ENCODE measurements at places on chromosomes 4 and X.

GRCh38 chr4:134762053-134762452 is 560.5 kb upstream of the PABPC4L start:
- DNase-seq: no peak

DNA sequence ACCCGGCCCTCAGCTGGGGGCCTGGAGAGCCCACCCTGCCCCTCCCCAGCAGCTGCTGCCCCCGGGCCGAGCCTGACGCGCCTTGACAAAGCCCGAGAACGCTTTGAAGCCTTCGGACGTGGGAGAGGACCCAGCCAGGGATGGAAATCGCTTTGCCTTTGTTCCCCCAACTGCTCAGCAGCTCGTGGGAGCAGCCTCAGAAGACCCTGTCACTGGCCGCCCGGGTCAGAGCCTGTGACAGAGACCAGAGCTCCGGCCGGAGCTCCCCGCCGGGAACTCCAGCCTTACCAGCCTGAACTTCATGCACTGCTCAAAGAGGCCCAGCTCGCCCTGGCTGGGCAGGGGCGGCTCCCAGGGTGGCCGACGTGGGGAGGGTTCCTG is 2.6 kb upstream of the SLC6A8 start:
- DNase-seq: peak; percentile 2

GRCh38 chrX:149829751-149830191 is 48.0 kb downstream of the MAGEA9 start:
- DNase-seq: no peak

GRCh38 chrX:121106484-121107235 is 59.2 kb downstream of the GLUD2 start:
- no peak for DNase-seq

DNA sequence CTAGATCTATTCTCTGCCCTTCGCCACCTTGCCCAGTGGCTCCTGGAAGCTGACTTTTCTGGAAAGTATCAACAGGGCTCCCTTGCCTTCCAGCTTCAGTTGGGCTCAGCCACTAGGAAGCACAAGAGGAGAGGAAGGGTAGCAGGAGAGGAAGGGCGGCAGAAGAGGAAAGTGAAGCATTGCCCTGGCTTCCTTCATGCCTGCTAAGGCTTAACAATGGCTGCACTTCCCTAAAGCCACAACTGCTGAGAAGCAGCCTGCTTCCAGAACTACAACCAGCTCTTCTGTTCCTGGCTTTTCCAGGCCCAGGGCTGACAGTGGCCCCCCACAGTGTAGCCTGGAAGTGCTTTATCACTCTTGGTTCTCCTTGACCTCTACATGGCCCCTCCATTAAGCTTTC is 29.1 kb upstream of the PGM2 start:
- no peak for DNase-seq

GRCh38 chr4:113659127-113659526 is 102.4 kb downstream of the CAMK2D start:
- no peak for DNase-seq

DNA sequence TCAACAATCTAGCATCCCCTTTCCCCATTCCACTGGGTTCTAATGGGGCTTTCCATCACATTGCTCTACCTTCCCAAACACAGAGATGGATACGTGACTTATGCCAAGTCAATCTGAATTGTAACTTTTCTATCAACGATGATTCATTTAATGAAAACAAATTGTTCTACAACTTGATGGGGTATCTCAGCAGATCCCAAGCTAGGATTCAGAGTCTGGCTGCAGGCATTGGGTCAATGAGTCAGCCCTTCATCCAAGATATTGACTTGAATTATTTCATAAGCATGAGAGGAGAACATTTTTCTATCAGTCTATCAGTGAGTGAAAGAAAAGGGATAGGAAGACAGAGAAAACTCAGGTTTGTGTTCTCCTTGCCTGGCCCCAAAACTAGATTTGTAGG is 15.0 kb upstream of the HPGDS start:
- DNase-seq: no peak

DNA sequence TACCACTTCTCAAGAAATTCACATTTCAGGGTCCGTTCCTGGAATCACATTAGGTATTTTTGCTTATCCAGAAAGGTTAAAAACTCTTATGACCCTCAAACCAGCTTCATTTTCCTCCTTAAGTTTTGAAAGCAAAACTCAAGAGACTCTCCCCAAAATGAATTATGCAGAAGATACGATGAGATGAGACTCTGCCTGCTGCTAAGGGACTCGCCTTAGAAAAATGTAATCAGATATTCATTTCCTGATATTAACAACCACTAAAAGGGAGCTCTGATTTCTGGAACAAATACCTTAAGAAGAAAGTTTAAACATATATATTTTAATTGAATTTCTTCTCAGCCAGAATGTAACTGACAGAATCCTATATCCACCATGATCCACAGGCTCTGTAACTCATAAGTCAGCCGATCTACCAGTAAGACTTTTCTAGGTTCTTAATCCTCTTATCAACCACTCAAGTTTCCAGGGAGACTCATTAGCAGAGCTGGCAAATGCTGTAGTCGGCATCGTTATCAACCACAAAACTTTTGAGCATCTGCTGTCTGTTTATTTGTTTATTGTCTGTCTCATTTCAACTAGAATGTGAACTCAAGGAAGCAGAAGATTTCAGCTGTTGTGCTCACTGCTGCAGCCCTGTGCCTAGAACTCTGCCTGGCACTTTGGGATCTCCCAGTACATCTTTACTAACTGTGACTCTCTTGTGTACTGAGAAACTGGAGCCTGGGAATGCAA is 112.5 kb downstream of the LDB2 start:
- no peak for DNase-seq

DNA sequence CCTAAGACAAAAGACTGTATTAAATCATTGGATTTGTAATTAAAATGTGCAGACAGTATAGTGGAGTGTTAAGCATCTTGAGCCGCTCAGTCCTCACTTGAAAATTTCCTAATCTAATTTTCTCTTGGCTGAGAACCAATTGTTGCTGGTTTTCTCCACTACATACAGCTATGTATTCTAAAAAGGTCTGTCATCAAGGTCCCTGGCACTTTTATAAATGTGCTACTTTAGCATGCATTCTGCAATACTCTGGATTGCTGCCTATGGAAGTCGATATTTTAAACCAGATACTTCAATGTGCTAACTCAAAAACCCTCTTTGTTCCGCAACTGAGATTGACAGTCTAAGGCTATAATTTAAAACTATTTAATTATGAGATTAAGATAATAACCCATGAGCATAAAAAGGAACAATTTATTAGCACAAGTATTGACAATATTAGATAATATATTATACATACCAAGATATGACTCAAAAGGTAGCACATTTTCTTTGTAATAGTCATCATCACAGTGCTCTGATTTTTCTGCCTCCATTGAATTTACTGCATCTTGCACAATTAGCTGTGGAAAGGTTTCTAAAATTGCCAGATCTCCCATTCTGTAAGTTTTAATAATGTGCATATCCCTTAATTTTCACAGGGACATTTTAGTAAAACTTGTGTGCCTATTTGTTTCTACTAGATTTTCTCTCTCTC is 815.1 kb downstream of the ADGRL3 start:
- DNase-seq: no peak

DNA sequence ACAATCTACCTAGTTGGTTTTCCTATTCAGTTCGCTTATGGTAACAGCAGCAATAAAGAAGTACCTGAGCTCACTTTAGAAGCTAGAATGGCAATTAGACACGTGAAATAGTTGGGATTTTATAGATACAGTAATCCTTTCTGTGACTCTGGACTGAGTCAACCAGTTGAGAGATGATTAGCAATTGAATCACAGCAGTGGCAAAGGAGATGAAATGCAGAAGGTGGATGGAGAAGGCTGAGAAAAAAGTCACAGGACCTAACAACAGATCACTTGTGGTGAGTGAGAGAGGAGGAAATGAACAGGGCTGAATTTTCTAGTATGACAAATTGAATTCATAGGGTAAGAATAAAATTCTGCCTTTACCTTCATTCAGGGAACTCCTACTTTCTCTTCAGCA is 197.1 kb upstream of the MAGEB18 start:
- no peak for DNase-seq

- no peak for DNase-seq
These were observed 96.1 kb downstream of the AFF1 start for GRCh38 chr4:87030755-87031441.

- no peak for DNase-seq
These were observed 683.5 kb upstream of the GRIA3 start for GRCh38 chrX:122500556-122500955.

- DNase-seq: no peak
These were observed 269.3 kb downstream of the STIM2 start for GRCh38 chr4:27129871-27130366.

- DNase-seq: no peak
These were observed 7.3 kb upstream of the NSG1 start for GRCh38 chr4:4379540-4380087.

- no peak for DNase-seq
These were observed 212.4 kb upstream of the PACRGL start for GRCh38 chr4:20487852-20488251.

DNA sequence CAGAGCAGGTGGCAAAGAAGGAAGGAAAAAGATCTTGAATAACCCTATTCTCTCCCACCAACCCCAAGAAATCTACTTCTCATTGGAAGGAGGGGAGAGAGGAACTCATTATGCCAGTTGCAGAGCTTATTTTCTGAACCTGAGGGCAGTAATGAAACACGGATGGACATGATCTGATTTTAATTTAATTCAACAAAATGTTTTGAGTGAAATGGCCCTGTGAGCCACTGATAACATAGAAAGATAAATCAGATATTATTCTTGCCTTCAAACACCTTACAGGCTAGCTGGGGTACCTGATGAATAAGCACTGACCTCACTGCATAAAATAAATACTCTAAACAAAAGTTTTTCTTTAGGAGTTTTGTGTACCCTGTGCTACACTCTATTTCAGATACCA is 30.3 kb downstream of the DAPP1 start:
- DNase-seq: no peak

DNA sequence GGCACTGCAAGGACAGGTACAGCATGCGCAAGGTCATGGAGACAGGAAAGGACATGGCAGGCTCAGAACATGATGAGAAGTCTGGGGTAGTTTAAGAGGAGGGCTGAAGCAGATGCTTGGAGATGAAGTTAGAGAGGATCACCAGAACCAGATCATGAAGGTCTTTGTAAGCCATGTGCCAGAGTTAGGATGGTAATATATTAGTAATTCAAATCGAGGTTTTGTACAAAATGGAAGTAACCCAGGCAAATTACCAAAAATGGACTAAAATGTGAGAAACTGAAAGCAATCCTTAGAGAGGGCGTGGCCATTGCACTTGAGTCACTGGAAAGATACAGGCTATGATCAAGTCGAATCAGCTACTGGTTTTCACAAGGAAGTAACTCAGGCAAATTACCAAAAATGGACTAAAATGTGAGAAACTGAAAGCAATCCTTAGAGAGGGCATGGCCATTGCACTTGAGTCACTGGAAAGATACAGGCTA is 13.5 kb downstream of the RXFP1 start:
- no peak for DNase-seq

- DNase-seq: no peak
These were observed 190.1 kb upstream of the GPRIN3 start for GRCh38 chr4:89497517-89498308.

- DNase-seq: no peak
These were observed 225.2 kb upstream of the PPP1R2C start for GRCh38 chrX:43003204-43003565.

DNA sequence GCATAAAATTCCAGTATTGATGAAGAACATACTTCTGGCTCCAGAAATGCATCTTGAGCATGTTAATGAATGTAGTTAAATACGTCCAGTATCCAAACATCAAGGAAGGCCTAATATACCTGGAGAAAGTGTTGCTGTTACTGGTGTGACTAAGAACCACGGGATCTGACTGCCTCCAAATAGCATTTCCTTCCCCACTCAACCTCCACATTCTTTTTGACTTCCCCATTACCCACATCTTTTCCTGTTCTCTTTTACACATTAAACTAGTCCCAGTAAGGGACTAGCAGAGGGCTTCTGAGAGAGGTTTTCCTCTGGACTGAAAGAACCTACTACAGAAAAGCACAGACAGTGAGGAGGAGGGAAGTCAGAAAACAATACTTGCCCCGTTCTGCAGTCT is 482.8 kb upstream of the HTR2C start:
- no peak for DNase-seq

- DNase-seq: no peak
These were observed 136.2 kb downstream of the TBC1D19 start for GRCh38 chr4:26719954-26720552.

DNA sequence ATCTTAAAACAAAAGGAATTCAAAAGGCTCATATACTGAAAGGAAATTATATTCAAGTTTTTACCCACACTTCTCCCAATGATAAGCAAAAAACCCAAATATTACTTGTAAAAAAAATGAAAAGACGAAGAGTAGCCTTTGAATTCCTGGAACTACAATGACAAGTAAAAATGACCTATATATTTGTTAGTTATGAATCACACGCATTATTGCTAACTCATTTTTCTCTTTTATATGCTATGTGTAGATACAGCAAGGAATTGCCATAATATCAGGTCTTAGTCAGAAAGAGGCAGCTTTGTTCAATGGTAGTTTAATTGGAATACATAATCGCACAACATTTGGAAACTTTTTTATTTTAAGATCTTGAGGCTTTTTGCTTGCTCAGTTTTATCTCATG is 22.7 kb upstream of the ASB5 start:
- DNase-seq: no peak

GRCh38 chrX:137044893-137045292 is 11.1 kb upstream of the GPR101 start:
- no peak for DNase-seq

DNA sequence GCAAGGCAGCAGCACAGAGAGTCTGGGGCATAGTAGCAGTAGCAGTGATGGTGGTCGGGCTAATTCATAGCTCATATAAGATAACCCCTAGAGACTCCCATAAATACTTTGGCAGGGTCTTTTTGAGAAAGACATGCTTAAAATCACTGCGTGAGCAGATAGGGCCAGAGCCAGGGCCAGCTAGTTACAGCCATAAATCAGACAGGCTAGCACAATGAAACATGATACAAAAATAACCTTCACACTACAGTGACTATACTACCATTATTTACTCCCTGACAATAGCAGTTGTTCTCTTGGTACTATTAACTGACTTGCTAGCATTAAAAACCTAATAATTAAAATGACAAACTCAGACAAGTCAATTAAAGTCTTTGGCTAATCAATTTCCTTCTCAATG is 295.9 kb downstream of the SMARCA1 start:
- no peak for DNase-seq

DNA sequence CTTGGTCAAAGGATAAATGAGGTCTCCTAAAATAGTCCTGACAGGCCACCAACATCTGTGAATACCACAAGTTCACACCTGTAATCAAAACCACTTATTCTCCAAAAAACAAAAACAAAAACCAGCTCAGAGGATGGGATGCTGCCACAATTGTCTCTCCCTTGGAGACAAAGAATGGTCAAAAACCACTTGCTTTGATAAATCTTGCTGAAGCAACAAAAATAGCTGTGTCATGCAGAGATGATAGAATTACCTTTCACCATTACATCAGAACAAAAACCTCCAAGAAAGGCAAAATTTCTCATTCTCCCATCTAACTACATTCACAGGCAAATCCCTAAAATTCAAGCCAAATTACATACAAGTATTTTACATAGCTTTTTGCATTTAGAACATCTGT is 180.4 kb downstream of the MAML3 start:
- DNase-seq: no peak

- DNase-seq: no peak
These were observed 17.3 kb upstream of the CCDC149 start for GRCh38 chr4:24930151-24930550.

GRCh38 chr4:61428950-61429349 is 228.8 kb downstream of the ADGRL3 start:
- no peak for DNase-seq

- DNase-seq: no peak
These were observed 5.5 kb upstream of the PIGA start for GRCh38 chrX:15340867-15341266.

- DNase-seq: no peak
These were observed 105.8 kb upstream of the NWD2 start for GRCh38 chr4:37138789-37139188.
